Uterus (tissue), 4 donors: ENCODE measurements at places on chromosomes 3 and 15. TPM values are rescaled to one million over a fixed set of nuclear protein-coding genes. Genes with fewer than 3 reads are reported as not detected.

- no peak overlapping the region for H3K27ac ChIP-seq
- no peaks in the 10 kb centered on the region for H3K27me3 ChIP-seq
- DNase-seq: no peak
- no peak overlapping the region for H3K4me3 ChIP-seq
- H3K36me3 ChIP-seq: no peaks in the 10 kb centered on the region
- no peaks in the 10 kb centered on the region for H3K4me1 ChIP-seq
Observed at GRCh38 chr3:115363071-115363470, 216.0 kb upstream of the ZBTB20 start.

DNA sequence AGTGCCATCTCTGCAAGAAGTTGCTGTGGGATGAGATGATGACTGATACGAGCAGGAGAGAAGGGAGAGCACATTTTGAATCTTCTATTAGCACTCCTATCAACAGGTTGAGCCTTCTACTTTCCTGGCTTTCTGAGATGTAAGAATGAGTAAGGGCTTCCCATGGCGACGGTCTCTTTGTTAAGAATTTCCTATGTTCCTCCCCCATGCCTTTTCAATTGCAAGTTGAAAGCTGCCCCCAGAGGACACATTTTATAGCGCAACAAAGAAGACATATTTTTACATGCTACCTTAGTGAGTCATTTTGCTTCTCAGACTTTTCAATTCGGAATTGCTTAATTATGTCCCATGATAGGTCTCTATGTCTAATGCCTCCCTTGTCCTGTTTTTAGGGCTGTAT is 71.3 kb upstream of the LRTM1 start:
- no peak overlapping the region for H3K27ac ChIP-seq
- H3K4me1 ChIP-seq: no peaks in the 10 kb centered on the region
- no peak overlapping the region for H3K4me3 ChIP-seq
- peak; percentile 17 for DNase-seq

The B3GNT5 gene
- total RNA-seq: 23.1 TPM

The TMC3 gene
- total RNA-seq: 0.14 TPM

- no peaks in the 10 kb centered on the region for H3K36me3 ChIP-seq
- no peak for DNase-seq
- no peak overlapping the region for H3K4me3 ChIP-seq
- H3K27me3 ChIP-seq: no peaks in the 10 kb centered on the region
- H3K27ac ChIP-seq: peak overlapping the region; percentile 81
Observed at GRCh38 chr15:25683911-25684310, 179.2 kb downstream of the ATP10A start.

GRCh38 chr3:13427662-13428603 is 7.8 kb upstream of the NUP210 start:
- H3K27me3 ChIP-seq: no peaks in the 10 kb centered on the region
- DNase-seq: no peak
- H3K4me3 ChIP-seq: no peak overlapping the region
- H3K27ac ChIP-seq: no peak overlapping the region
- H3K36me3 ChIP-seq: no peaks in the 10 kb centered on the region
- no peaks in the 10 kb centered on the region for H3K4me1 ChIP-seq

- no peak overlapping the region for H3K27ac ChIP-seq
- DNase-seq: no peak
- no peak overlapping the region for H3K4me3 ChIP-seq
- no peaks in the 10 kb centered on the region for H3K4me1 ChIP-seq
Observed at GRCh38 chr15:27601239-27601960, 497.7 kb downstream of the OCA2 start.

The CCR1 gene
- total RNA-seq: 9.1 TPM

DNA sequence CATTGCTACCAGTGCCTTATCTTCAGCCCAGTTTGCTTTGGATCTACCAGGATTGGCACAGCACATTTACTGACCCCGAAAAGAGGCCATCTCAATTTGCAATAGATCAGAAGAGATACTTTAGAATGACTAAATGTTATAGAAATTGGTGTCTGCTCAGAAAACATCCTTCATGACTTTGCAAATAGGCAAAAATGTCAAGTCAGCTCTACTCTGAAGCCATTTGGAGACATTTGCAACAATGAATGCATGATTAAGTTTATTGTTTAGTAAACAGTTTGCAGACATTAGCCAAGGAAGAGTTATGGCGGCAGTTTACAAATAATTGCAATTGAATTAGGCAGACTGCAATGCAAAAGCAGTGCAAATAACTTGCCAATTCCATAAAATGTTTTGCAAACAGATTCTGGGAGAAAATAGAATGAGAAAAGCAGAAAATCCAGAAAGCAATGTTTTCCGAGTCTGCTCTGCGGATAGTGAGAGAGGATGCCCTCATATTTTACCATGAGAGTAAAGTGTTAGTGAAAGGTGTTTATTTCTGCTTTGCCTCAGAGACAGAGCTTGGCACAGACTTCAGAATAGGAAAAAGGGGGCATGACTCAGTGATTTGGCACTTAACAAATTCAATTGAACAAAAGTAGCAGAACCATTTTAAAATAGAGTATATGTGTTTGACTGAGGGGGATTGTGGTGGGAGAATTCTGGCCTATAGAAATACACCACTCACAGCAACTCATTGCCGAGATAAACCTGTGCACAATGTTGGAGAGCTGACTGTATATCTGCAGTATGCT is 334.9 kb upstream of the NR2F2 start:
- H3K27me3 ChIP-seq: no peaks in the 10 kb centered on the region
- no peaks in the 10 kb centered on the region for H3K36me3 ChIP-seq
- no peaks in the 10 kb centered on the region for H3K4me1 ChIP-seq
- no peak overlapping the region for H3K4me3 ChIP-seq
- DNase-seq: no peak

DNA sequence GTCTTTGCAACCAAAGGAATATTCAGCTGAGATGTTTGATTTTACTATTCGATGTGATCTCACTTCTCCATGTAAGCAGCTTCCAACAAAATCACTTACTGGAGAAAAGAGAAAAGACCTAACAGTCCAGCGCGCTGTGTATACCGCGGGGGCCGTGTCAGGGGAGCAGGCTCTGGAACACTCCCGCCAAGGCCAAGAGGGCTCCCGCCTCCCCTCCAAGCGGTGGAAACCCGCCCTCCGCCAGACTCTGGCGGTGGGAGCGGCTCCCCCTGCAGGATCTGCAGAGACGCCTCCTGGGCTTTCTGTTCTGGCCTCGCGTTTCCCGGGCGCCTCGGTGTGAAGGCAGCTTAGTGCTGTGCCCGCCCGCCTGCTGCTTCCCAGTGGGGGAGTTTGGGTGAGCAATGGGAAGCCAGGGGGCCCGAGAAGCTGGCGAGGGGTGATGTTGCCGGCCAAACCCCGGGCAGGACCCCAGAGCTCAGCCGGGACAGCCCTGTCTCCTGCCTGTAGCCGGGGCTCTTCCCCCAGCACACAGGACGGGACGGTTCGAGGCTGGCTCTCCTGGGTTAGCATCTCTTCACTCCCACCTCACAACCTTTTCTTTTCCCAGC is 36.3 kb downstream of the CHST14 start:
- H3K36me3 ChIP-seq: no peaks in the 10 kb centered on the region
- no peaks in the 10 kb centered on the region for H3K4me1 ChIP-seq
- H3K27ac ChIP-seq: no peak overlapping the region
- DNase-seq: peak; percentile 80
- H3K4me3 ChIP-seq: peak overlapping the region; percentile 26

DNA sequence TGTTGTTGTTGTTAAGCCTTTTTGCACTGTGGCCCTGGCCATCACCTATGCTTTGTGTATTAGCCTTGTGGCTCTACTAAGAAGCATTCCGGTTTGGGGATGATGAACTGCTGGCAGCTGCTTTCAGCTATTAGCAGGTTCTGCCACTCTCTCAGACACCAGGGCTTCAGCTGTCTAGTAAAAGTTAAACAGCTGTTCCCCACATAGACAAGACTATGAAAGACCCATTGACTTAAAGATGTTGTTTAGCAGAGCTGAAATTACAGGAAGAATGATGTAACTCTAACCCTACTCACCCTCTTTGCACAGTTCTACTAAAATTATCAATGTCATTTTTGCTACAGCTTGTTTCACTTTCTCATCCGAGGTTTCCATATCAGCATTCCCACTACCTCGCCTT is 131.2 kb upstream of the CGNL1 start:
- no peak overlapping the region for H3K27ac ChIP-seq
- no peaks in the 10 kb centered on the region for H3K4me1 ChIP-seq
- no peak for DNase-seq
- H3K36me3 ChIP-seq: no peaks in the 10 kb centered on the region
- no peaks in the 10 kb centered on the region for H3K27me3 ChIP-seq

- no peaks in the 10 kb centered on the region for H3K27me3 ChIP-seq
- DNase-seq: no peak
- peaks cover 21% of the 10 kb centered on the region for H3K4me1 ChIP-seq
- H3K4me3 ChIP-seq: no peak overlapping the region
Observed at GRCh38 chr3:4548356-4548755, 55.2 kb downstream of the ITPR1 start.
